Stimulated activated CD4-positive, alpha-beta T cell treated with anti-CD3 and anti-CD28 coated beads, Interleukin-1b, Interleukin-23, amount 100 ng/mL, for 1 hour (primary cell): ENCODE measurements at places on chromosomes 6 and 20.

- DNase-seq = no peak
Measured at GRCh38 chr6:41367700-41368099, 32.3 kb downstream of the NCR2 start.

- DNase-seq = no peak
Measured at GRCh38 chr6:9316831-9317230, 881.5 kb upstream of the SLC35B3 start.

DNA sequence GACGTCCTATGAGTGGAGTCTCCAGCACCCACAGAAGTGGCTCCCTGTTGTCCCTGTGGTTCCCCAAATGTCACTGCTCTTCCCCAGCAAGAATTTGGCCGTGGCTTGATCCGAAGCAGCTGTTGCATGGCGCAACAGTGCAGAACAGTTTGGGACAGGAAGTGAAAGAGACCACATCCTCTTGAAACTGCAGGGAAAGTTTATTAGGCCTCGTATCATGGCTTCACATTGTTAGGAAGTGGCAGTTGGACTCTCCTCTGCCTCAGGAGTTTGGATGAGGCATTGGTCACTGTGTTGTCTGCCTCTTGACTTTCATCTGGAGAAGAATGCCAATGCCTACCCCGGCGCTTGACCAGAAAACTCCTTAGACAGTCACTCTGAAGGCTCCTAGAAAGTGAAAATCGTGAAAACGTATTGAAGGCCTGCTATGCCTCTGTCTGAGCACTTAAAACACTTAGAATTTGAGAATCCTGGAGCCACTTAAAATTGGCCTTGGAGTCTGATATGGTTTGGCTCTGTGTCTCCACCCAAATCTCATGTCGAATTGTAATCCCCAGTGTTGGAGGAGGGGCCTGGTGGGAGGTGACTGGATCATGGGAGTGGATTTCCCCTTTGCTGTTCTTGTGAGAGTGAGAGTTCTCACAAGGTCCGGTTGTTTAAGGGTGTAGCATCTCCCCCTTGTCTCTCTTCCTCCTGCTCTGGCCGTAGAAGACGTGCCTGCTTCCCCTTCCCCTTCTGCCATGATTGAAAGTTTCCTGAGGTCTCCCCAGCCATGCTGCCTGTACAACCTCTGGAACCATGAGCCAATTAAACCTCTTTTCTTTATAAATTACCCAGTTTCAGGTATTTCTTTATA lies 334.9 kb upstream of the JARID2 start:
- no peak for DNase-seq

DNA sequence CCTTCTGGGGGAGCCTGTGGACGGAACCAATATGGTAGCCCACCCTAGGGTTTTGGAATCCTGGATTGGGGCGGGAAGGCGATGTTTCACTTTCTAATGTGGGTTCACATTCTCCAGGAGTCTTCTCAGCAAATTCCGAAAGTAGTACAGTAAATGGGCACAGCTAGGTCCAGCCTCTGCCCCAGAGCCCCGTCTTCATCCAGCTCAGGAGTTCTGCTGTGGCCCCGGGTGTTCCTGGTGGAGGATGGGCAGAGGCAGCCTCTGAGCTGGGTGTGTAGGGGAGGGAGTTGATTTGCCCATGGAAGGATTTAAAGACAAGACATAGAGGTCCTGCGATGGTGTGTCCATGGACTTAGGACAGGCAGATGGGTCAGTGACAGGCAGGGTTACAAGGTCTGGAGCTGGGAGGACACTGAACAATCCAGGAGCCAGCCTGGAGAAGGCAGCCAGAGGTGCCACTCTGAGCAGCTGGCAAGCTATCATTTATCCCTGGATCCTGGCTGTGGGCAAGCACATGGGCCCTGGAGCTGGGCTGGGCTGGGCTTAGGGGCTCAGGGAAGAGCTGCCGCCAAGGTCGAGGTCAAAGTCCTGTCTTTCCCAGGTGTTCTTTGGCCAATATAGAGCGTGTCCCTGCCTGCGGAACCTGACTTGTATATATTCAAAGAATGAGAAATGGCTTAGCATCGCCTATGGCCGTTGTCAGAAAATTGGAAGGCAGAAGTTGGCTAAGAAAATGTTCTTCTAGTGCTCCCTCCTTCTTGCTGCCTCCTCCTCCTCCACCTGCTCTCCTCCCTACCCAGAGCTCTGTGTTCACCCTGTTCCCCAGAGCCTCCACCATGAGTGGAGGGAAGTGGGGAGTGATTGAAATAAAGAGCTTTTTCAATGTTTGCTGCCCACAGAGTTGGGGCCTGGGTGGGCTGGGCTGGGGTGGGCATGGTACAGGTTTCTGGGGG lies 6.7 kb downstream of the CLPSL1 start:
- no peak for DNase-seq

DNA sequence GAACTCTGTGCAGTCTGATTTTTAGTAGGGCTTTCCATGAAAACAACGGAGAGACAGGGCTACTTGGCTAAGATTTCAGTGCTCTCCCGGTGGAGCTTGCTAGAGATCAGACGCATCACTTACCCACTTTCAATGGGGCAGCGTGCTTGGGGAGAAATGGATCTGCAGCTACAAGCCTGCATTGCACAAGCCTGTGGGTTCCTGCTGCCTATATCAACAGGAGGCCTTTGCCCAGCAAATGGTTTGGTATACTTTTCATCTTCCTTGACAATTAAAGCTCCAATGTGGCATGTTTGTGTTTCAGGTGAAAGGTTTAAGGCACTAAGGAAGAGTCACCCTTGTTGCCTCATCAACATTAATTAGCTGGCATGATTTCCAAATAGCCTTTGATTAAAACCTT lies 136.0 kb upstream of the FOXQ1 start:
- DNase-seq = no peak

- no peak for DNase-seq
Measured at GRCh38 chr6:169804427-169804826, 53.0 kb downstream of the ERMARD start.
